ENCODE measurements at places on chromosomes 4 and X.

DNA sequence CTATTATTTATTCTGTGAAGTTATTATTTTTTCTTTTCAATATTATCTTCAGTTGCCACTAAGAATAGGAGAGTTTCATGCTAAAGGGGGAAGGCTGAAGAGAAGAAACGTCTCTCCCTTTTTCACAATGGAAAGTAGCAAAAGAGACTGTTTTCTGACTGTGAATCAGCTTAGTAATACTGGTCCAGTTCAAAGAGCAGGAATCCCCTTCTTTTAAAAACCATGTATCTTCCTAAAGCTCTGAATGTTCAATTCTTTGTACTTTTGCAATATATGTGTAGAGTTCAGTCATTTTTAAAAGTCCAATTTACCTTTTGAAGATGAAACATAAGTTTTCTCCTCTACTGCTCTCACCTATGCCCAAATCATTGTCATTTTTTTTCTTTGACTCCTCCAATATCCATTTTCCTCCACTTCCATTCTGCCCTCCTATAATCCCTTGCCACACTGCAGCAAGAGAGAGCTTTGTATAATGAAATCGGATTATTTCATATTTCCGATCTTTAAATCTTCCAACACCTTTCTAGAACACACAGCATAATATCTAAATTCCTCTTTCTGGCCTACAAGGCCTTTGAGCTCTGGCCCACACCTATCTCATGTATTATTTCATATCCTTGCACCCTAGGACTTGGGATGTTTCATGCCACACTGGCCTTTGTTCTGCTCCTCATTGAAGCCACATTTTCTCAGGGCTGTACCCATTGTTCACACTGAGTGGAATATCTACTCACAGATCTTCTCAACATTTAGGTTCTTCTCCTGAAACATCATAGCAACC, 195.3 kb downstream of the CAMK2D start:
- no peak for DNase-seq

- peak; percentile 37 for DNase-seq
Measured at GRCh38 chr4:3384391-3384770, 57.4 kb upstream of the HGFAC start.

GRCh38 chr4:173543266-173543665, 13.2 kb upstream of the HAND2 start:
- DNase-seq: no peak

DNA sequence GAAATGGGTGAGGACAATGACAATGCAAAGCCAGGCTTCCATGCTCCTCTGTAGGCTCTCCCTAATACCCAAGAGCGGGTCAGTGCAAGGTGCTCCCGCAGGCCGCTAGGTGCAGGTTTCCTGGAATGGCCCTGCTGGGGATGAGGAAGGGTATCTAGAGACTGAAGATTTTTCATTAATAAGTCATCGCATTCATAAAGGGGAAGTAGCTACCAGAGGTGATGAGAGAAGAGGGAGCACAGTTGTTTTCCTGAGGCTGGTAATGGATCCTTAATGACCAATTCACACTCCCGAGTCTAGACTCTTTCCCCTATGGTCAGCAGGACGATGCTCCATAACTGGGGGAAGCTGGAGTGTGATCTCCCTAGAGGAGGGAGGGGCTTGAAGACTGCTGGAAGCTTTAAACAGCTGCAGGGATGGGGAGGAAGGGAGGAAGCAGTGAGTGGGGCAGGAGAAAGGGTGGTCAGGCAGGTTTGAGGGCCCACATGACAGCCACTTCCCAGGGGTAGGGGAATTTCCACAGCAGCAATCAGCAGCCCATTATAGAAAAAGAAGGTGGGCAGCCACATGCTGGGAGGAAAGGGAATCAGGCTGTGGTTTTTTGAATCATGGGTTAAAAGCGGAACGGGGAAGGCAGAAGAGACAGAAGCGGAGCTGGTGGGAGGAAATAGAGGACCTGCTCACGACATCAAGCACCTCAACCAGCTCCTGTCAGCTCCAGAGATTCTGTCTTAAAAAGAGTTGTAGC, 10.2 kb upstream of the ATP6AP2 start:
- no peak for DNase-seq

- no peak for DNase-seq
Measured at GRCh38 chrX:116317409-116317808, 119.0 kb upstream of the SLC6A14 start.

- no peak for DNase-seq
Measured at GRCh38 chr4:153764601-153765368, 5.0 kb upstream of the RNF175 start.

DNA sequence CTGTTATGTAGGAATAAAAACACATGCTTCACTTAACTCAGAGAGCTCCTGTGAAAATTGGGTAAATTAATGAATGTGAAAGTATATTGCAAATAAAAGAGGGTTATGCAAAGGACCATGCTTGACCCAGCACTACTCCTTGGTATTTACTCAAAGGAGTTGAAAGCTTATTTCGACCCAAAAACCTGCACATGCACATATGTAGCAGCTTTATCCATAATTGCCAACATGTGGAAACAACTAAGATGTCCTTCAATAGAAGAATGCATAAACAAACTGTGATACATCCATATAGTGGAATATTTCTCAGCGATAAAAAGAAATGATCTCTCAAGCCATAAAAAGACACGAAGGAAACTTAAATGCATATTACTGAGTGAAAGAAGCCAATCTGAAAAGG, 41.7 kb upstream of the SRD5A3 start:
- no peak for DNase-seq

DNA sequence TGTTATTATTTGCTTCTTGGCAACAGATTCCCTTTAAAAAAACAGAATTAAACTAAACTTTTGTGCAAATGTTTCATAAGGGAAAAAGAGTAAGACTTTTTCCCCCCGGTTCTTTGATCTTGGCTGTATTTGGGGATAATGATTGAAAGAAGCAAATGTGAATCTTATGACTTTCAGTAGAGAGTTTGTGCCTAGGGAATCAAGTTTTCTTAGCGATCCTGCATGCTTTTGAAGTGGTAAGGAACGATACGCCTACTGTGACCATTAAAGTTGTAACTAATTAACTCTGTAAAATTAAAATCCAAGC, 9.0 kb downstream of the ATP10D start:
- DNase-seq: no peak

GRCh38 chr4:176357359-176358082, 37.8 kb downstream of the SPCS3 start:
- no peak for DNase-seq

DNA sequence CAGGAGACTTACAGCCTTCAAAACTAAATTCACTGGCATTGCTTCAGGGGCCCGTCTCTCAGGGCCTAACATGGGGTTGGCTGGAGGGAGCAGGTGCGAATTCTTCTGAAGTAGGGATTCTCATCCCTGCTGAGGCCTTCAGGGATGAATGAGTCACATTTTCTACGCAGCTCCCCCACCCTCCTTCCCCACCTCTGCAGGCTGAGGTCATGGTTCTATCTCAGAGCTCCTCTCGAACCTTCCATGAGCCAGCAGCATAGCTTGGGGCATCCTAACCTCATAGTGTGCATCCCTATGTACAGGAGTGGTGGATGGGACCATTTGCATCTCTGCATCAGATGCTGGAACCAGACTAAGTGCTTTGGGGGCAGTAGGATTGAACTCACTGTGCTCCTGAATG, 309.2 kb downstream of the EVC2 start:
- no peak for DNase-seq

DNA sequence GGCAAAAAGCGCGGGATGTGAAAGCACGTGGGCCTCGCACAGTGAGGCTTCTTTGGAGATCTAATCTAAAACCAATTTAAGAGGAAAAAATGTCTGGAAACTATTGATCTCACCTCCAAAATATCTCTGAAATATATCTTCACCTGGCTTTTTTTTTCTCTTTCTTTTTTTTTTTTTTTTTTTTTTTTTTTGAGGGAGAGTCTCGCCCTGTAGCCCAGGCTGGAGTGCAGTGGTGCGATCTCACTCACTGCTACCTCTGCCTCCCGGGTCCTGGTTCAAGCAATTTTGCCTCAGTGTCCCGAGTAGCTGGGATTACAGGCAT, 383 bp upstream of the ZMAT1 start:
- no peak for DNase-seq

DNA sequence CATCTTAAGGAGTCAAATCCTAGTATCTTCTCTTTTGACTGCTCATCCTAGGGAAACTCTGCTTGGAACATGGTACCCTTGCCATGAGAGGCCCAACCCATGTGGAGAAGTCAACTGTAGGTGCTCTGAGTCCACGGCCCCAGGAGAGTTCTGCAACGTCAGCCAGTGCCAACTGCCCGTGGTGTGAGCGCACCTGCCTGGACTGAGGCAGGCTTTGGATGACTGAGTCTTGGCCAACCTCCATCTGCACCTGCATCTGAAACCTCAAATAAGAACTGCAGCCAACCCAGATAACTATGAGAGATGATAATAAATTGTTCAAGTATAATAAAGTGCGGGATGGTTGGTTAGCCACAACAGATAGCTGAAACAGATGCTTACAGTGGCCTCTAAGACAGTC, 772.0 kb downstream of the TRIML1 start:
- DNase-seq: no peak

- DNase-seq: no peak
Measured at GRCh38 chrX:148043271-148043855, 62.2 kb downstream of the FMR1NB start.

- no peak for DNase-seq
Measured at GRCh38 chr4:98573791-98574190, 84.6 kb downstream of the TSPAN5 start.

- peak; percentile 58 for DNase-seq
Measured at GRCh38 chr4:88613417-88613875, 21.2 kb downstream of the HERC3 start.

DNA sequence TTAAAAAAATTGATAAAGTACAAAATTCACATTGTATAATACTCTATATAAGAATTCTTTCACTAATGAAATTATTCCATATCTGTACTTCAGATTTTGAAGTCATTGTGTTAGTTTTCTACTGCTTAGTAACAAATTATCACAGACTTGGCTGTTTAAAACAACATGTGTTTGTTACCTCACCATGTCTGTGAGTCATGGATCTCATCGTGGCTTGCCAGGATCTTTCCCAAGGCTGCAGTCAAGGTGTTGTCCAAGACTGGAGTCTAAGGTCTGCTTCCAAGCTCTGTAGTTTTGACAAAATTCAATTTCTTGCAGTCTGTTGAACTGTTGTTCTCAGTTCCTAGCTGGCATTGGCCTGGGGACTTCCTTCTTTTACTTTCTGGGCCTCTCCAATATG, 1286.9 kb downstream of the ADGRL3 start:
- no peak for DNase-seq

GRCh38 chrX:5559386-5559785, 669.3 kb downstream of the NLGN4X start:
- no peak for DNase-seq

DNA sequence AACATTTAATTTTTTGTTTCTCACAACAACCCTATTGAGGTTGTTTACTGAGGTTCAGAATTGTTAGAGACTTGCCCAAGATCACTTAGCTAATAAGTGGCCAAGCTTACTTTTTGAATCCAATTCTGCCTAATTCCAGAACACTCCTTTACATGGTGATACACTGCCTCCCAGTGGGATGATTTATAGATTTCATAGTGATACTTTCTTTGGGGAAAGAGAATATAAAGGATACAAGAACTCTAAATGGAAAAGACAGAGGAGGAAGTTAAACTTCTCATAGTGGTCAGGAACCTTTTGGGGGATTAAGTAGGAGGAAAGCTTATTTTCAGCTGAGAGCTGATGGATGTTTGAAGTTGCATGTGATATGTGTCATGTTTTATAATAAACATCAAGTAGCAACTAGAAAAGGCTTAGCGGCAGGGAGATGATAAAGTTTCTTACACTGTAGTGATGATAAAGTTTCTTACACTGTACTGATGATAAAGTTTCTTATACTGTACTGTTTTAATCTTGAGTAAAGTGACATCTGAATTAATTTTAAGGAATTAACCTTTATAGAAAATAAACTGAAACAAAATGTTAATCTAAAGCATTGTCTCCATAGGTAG, 15.3 kb downstream of the STAG2 start:
- DNase-seq: no peak

DNA sequence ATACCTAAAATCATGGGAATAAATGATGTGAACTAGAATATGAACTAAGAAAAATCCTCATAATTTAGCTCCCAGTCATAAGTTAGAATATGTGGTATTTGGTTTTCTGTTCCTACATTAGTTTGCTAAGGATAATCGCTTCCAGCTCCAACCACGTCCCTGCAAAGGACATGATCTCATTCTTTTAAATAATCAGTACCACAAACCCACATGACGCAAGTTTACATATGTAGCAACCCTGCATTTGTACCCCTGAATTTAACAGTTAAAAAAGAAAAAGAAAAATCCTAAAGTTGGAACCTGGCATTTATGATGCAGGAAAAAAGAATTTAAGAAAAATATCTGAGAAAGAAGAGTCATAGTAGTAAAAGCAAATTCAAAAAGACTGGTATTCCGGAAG, 13.3 kb downstream of the UBA6 start:
- DNase-seq: no peak

- no peak for DNase-seq
Measured at GRCh38 chr4:87375719-87376291, 15.2 kb downstream of the HSD17B11 start.

DNA sequence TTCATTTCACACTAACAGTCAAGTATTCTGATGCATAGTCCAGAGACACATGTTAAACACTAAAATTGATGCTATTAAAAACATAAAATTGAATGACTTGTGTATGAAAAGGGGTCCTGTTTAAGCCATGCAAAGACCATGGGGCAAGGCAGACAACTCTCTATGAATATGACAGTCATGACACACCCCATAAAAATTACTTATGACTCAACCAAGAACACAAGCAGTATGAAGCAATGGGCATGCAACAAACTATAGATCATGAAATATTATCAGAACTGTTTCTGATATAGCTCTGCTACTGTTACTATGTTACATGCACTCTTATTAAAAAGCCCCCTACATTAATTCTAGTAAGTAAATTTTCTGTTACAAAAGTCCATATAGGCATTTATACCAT, 57.5 kb upstream of the ZCCHC13 start:
- DNase-seq: no peak

GRCh38 chrX:10166248-10166716, 9.5 kb downstream of the CLCN4 start:
- DNase-seq: no peak

GRCh38 chrX:150587585-150588503, 19.4 kb downstream of the MTM1 start:
- peak; percentile 46 for DNase-seq

DNA sequence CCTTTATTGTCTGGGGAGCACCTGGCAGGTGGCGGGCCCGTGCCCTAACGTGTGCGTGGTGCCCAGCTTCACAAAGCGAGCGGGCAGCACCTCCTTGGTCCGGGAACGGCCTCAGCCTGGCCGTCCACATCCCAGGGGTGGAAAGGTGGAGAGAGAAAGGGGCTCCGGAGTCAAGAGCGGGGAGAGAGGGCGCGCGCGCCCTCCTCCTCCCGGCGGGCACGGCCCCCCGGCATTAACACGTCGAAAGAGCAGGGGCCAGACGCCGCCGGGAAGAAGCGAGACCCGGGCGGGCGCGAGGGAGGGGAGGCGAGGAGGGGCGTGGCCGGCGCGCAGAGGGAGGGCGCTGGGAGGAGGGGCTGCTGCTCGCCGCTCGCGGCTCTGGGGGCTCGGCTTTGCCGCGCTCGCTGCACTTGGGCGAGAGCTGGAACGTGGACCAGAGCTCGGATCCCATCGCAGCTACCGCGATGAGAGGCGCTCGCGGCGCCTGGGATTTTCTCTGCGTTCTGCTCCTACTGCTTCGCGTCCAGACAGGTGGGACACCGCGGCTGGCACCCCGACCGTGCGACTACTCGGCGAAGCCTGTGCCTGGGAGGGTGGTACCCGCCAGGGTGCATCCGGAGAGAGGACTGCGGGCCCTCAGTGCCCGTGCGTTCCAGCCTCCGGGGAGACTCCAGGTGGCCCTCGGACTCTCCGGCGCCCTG, at the start of gene KIT:
KIT (plus strand) TSS at position 407 of the 701 bp plus-strand sequence; CDS start at position 465, 58 bp downstream.
- DNase-seq: no peak

- no peak for DNase-seq
Measured at GRCh38 chr4:1393866-1394265, 12.4 kb downstream of the NKX1-1 start.
